Transverse colon (tissue), 4 donors: ENCODE measurements at places on chromosomes 11 and 22.

GRCh38 chr11:61594907-61595257 lies 14.0 kb upstream of the SYT7 start:
- DNase-seq: no peak

DNA sequence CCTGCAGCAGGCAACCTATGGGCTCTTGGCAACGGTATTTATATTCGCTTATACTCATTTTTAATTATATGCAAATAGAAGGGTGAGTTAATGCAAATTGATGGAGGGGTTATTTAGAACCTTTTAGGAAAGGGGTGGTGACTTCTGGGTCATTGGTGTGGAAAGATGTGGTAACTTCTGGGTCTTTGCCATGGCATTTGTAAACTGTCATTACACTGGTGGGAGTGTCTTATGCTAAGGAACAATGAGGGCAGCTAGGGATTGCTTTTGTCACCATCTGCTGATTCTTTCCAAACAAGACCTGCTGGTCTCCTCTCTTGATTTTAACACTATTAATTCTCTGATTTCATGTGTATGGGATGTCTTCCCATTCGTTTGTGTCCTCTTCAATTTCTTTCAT lies 11.7 kb upstream of the KAT5 start:
- DNase-seq: no peak

GRCh38 chr11:69881467-69882269 lies 62.5 kb upstream of the FGF3 start:
- no peak for DNase-seq

- DNase-seq: no peak
Observed at GRCh38 chr11:1351278-1351937, 38.3 kb upstream of the BRSK2 start.

- peak; percentile 16 for DNase-seq
Observed at GRCh38 chr11:19242179-19242932, 1.6 kb upstream of the E2F8 start.

DNA sequence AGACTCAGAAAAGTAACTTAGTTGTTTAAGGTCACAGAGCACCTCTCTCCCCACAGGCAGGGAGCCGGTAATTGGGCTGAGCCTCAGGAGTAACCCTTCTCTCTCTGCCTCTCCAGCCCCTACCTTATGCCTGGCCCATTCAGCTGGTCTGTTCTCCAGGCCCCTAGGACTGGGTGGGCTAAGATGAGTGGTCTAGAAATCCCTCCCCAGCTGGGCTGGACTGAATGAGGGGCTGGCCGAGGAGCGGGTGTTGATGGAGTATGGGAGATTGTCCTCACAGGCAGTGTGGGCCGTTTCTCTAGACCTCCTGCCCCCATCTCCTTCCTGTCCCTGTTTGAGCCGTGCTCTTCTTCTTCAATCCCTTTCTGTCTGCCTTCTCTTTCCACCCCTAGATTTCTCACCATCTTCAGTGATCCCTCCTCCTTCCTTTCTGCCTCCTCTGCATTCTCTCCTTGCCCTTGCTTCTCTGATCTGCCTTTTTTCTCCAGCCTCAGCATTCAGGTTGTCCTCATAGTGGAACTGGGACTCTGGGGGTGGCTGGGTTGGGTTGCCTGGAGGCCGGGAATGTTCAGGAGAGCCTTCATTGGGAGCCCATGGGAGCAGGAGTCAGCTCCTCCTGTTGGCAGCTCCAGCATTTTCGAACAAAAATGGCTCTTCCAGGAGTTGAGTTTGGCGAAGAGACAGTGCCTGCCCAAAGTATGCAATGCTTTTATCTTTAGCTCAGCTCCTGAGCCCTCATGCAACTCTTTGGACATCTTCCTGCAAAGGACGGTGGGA lies 7.6 kb downstream of the ST3GAL4 start:
- DNase-seq: no peak

DNA sequence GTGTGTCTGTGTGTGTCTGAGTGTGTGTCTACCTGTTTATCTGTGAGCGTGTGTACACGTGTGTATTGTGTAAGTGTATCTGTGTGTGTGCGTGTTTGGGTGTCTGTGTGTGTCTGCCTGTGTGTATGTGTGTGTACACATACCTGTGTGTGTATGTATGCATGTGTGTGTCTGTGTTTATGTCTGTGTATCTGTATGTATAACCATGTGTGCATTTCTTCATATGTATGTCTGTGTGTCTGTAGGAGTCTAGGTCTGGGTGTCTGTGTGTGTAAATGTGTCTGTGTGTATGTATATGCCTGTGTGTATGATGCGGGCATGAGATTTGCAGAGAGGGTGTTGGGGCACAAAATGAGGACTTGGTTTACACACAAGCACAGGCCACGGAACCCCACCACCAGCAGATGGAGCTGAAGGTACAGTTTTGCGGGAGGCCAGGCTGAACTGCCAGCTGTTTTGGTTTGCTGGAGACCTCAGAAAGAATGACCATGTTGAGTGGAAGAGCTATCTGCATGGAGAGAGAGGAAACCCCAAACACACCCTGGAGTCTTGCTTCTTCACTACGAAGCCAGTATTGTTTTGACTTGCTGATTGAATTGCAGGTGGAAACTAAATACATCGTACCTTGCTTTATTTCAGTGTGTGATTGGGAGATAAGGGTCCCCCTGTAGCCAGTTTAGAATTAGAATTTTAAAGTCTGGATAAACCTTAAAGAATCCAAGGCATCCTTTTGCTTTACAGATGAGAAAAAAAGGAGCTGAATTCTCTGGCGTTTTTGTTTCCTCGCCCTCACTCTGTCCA lies 497.2 kb downstream of the NTM start:
- peak; percentile 47 for DNase-seq
